Stimulated activated CD8-positive, alpha-beta memory T cell treated with anti-CD3 and anti-CD28 coated beads, Interleukin-4, amount 100 ng/mL, for 1 hour (primary cell): ENCODE measurements at places on chromosomes 2 and 18.

DNA sequence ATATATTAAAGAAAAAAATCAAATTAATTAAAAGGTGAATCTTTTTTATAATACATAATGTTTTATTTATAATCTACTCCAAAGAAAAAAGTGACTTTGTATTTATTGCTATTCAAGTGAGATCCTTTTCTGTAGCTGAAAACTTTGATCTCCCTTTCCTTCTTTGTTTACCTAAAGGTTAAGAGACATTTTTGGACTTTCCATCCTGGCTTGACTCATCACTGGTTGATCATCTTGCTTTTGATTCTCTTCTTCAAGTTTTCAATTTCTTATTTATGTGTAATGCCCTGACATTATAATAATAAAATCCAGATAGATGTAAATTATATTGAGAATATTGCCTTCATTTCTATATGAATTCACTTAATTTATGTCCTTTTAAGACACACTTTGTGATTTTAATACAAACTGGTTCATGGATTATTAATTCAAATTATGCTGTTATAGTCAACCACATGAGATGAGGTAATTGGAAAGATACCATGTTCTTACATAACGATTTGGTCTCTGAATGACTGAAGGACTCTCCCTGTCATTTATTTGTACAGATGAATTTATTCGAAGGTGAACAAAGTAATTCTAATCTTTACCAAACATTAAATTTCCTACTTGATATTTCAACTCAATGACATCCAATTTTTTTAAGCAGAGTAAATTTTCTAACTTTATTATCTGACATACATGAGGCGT lies 184.4 kb downstream of the TGIF1 start:
- DNase-seq = no peak

- DNase-seq = peak; percentile 44
Observed at GRCh38 chr2:181456660-181457120, 496 bp upstream of the ITGA4 start.

GRCh38 chr2:167890739-167891138 lies 356.7 kb downstream of the STK39 start:
- no peak for DNase-seq

- DNase-seq = no peak
Observed at GRCh38 chr2:16739778-16740581, 74.3 kb upstream of the CYRIA start.

- DNase-seq = no peak
Observed at GRCh38 chr2:220123751-220124150, 496.3 kb downstream of the SLC4A3 start.

DNA sequence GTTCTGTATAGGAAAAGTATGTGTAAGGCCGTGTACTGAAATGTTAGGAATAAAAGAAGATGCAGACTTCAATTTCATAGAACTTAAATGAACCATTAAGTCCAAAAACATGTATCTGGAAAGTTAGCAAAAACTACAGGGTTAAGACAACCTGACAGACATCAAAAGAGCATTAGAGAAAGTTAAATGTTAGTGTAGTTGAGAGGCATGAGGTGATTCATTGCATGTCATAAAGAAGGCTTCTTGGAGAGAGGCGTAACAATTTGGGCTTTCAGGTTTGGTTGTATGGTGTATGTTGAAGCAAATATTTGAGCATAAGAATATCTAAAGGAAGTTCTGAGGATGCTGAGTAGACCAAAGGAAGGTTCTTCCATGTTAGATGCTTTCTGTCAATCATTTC lies 6.3 kb downstream of the EPC2 start:
- DNase-seq = no peak

- DNase-seq = no peak
Observed at GRCh38 chr18:61827591-61827990, 65.2 kb downstream of the RNF152 start.

GRCh38 chr2:73894475-73894850 lies 1.7 kb downstream of the ACTG2 start:
- DNase-seq = no peak

DNA sequence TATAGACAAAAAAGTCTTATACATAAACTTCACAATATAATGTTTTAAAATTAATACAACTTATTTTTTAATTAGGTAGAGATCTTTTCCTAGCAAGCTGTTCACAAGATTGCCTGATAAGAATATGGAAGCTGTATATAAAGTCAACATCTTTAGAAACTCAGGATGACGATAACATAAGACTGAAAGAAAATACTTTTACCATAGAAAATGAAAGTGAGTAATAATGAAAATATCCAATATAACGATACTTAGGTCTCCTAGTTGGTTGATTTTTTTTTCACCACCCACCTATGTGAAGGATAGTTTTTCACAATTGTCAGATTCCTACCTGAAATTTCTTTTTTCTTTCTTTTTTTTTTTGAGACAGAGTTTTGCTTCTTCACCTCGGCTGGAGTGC lies 13.1 kb downstream of the ELP2 start:
- no peak for DNase-seq

- DNase-seq = no peak
Observed at GRCh38 chr2:175793648-175794047, 208.4 kb downstream of the LNPK start.

DNA sequence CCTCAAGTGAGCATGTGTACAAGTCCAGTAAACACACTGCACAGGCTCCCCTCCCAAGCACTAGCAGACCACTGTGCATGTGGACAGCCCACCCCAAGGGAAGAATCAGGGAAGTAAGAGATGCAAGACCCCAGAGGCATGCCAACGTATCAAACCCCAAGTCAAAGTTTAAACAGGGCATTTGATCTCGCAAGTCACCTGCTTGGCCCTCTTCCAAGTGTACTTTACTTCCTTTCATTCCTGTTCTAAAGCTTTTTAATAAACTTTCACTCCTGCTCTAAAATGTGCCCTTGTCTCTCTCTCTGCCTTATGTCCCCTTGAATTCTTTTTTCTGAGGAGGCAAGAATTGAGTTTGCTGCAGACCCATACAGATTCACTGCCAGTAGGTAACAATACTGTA lies 201.2 kb upstream of the PARD3B start:
- no peak for DNase-seq

DNA sequence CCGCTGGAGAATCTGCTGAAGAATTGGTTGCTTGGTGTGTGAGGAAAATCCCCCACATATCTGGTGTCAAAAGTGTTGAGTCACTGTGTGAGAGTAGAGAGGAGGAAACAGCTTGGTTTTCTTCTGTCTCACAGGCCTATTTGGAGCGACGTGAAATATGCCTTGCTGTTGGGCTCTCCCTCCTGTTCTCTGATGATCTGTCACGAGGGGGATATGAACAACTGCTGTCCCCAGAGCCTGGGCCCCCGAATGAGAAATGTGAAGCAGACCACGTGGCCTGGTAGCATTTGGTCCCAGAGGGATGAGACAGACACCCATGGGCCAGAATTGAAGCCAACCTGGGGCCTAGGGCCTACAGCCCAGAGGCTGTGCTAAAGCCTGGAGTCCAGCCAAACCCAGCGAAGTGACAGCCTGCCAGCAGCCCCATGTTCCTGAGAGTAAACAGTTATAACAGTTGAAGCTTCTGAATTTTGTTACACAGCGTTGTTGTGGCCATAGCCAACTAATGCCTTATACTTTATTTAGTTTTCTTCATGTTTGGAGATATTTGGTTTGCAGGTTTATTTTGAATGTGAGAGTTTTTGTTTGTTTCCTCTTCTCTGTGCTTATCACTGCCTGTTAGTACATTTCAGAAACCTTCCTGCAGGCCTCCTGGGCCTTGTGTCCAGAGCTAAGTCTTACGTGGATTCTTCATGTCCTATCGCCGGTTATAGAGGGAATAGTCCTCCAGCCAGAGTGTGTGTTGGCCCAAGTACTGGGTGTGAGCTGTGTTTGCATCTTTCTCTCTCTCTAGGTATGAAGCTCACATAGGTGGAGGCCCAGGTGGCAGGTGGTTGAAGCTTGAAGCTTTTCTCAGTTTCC lies 18.7 kb upstream of the COLEC12 start:
- DNase-seq = no peak

DNA sequence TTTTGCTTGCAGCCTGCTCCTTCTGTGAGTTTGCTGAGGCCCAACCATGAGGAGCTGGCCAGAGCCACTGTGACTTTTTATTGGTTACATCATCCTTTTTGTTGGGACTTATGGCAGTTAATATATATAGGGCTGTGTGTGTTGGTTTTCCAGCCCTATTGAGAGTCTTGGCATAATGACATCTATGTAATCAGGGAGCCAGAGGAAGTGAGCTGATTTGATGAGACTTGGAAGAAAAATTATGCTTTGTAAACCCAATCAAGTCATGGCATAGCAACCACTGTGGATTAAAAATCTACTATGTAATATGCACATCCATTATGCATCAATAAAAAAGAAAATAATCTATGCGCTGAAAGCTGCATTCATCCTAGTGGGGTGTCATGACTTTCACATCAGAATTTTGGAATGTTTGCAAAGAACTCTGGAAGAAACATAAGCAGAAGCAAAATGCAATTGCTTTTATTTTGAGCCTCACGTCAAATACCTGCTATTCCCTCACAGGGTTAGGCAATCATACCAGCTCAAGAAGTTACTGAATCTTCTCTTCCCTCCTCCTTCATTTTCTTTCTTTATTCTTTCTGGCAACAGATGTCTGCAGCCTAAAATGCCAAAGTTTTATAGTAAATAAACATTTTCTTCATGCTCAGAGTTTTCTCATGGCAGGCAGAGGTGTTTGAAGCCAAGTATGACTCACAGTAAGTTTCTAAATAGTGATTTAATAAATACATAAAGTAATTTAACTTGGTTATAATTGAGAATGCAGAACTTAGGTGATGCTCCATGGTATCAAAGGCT lies 308.5 kb downstream of the KCNS3 start:
- no peak for DNase-seq

GRCh38 chr2:191866675-191867506 lies 20.0 kb upstream of the CAVIN2 start:
- DNase-seq = no peak

GRCh38 chr2:102401456-102401855 lies 21.5 kb upstream of the IL18RAP start:
- DNase-seq = no peak

DNA sequence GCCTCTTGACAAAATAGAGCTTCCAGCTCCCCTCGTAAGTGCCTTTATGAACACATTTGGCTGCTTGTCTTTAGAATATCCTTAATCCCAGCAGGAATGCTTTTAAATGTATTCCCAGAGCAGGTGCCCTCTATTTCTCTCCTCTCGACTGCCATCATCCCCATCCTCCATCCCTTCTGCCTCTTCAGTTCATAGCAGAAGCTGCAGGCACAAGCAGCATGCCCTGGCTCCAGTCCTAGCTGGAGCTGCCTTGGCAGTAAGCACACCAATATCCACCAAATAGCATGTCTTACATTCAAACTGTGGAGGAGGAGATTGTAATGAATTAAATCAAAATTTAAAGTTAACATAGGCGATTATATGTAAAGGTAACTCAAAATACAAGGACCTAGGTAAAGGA lies 891.3 kb upstream of the SLC39A10 start:
- no peak for DNase-seq

- no peak for DNase-seq
Observed at GRCh38 chr2:65360441-65360840, 72.0 kb downstream of the SPRED2 start.

DNA sequence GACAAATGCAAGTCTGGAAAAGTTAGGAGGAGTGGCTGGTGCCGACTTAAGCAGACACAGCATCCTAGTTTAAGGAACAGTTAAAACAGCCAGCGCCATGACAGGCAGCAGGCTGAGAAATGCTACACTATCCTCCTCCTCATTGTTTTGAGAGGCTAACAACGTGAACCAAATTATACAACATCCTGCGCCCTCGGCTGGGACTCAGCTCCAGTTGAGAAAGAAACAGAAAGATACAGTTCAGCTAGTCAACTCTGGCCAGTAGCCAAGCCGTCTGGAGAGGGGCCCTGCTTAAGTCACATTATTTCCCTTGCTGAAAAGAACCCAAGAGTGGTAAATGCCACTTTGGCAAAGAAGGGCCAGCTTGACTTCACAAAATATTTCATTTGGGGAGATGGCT lies 90.2 kb downstream of the BCL11A start:
- no peak for DNase-seq

DNA sequence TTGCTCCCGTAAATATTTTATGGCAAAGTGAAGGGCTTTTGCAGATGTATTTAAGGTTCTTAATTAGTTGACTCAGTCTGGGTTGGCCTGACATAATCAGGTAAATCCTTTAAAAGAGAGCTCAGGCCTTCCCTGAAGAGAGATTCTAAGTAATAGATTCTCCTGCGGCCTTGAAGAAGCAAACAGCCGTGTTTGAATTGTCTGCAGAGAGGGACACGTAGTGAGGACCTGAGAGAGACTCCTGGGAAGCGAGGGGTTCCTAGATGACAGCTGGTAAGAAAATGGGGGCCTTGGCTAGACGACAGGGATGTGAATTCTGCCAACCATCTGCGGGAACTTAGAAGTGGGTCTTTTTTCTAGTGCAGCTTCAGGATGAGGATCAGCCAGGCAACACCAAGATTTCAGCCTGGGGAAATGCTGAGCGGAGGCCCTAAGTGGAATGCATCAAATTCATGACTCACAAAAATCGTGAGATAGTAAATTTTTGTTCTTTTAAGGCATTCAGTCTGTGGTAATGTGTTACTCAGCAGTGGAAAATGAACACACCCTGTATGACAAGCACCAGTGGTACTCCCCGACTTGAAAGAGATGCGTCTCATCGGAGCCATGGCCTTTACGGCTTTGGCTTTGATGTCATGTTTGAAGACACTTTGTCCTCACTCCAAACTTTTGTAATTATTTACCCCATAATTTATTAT lies 62.1 kb upstream of the SMIM21 start:
- DNase-seq = no peak

DNA sequence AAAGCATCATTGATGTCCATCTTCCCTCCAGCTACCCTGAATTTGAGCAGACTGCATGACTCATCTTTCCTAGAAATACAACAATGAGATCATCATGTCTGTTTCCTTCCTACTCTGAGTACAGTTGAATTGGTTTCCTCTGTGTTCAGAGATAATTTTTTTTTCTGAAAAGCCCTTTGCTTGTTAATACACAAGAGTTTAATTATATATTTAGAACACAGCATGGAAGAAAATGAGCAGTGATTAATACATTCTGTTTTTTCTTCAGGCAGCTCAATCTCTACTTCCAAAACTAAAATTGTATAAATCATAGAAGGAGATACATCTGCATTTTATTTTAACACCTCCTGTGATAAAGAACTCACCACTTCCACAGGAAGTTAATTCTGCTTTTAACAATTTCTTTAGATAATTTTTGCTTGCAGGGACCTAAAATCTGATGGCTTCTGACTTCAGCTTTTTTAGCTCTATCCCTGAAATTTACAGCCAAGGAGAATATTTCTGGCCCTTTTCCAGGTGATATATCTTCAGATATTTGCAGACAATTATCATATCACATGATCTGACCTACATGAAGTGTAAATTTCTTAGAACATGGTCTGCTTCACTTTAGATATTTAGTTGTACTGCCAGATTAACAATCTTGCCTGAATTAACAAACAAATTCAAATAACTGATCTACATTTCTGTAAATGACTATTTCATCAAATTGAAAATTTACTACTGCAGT lies 249.0 kb downstream of the TRIB2 start:
- no peak for DNase-seq

GRCh38 chr18:58697146-58697545 lies 25.9 kb downstream of the MALT1 start:
- no peak for DNase-seq

- no peak for DNase-seq
Observed at GRCh38 chr2:240310201-240310600, 125.3 kb upstream of the GPC1 start.

- DNase-seq = no peak
Observed at GRCh38 chr18:48983793-48984437, 33.1 kb upstream of the SMAD7 start.

GRCh38 chr2:146950911-146951310 lies 893.9 kb upstream of the ACVR2A start:
- no peak for DNase-seq

- no peak for DNase-seq
Observed at GRCh38 chr2:49801898-49802450, 647.7 kb upstream of the FSHR start.
